ENCODE measurements at places on chromosomes 12 and 14.

GRCh38 chr14:75522224-75522982 is at the start of gene BATF:
Gene BATF, plus strand, starts transcription at chr14:75522469. Its CDS starts 214 bp downstream, at chr14:75522683.
- peak; percentile 51 for DNase-seq

DNA sequence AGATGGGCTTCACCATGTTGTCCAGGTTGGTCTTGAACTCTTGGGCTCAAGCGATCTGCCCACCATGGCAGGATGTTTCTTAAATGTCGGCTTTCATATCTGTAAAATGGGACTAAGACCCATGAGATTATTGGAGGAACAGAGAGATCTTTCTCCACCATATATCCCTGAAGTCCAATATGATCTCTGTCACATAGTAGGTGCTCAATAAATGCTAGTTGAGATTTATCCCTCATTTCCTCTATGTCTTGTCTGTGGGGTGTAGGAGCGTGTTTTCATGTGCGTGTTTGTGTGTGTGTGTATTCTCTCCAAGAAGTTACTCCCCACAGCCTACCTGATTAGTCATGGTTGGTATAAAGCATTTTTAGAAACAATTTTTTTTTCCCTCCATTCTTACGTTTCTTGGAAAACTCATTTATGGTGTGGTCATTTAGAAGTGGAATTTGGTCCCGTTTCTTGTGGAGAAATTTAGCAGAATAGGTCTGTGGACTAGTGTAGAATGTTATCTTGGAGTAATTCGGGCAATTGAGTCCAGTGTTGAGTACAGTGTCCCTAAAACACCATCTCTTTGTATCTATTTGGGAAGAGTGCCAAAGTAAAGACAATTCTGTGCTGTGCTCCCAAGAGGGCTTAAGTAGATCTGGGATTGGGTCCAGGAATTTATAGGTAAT is 4.3 kb downstream of the STRAP start:
- DNase-seq: no peak

DNA sequence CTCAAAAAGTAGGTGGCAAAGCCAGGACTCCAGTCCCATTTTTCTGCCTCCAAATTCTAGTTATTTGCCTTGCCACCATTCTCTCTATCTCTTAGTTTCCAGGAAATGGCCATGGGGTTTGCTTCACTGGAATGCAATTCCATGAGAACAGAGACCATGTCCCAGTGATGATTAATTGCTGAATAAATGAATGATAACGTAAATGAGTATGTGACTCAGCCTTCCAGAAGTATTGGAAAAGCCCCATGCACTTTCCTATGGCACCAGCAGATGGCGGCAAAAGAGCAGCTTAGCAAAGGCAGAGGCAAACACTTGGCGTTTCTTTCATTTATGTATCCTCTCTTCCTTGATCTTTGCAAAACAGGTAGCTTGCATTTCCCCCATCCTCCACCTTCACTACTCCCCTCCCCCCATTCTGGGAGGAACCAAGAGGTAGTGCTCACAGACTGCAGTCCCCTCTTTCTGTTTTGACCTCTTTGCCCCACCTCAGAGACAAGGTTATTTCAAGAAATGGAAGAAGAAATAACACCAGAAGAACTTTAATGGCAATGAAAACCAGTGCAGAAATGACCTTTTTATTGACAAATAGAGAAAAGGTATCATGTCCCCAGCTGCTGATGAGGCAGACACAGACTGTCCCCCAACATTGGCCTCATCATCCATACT is 21.3 kb downstream of the TBX3 start:
- DNase-seq: peak; percentile 90

GRCh38 chr14:50059763-50060616 is 56.4 kb downstream of the VCPKMT start:
- DNase-seq: no peak

DNA sequence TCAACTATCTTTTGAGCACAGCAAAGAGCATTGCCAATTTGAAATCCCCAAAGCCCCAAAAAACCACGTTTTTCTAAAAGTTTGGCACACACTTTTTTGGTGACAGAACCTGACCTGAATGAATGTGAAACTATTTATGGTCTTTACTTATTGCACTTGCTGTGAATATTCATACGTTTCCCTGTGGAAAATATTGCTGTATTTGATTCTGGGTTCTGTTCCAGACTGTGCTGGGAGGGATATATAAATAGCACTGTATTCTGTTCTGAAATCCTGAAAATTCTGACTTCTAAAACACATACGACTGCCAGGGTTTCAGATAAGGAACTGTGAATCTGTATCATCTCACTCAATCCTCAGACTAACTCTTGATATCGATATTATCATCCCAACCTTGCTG is 35.1 kb downstream of the NR1H4 start:
- DNase-seq: no peak

DNA sequence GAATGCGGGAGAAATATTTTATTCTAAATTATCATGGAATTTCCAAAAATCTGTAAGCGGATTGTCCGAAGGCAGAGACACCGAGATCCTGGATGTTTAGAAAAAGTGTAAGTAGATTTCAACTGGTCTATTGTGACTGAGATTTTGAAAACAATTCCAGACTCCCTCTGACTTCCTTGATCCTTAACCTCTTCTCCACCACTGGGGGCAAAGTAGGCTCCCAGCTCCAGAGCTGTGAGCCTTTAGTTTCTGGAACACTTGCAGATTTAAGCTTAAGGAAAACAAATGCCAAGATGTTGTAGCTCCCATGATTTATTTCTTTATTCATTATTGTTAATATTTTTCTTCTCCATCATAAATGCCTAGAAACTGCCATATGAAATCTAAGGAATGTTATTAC is 1320.5 kb upstream of the SEL1L start:
- DNase-seq: no peak

- no peak for DNase-seq
Measured at GRCh38 chr12:26700430-26700829, 132.6 kb downstream of the ITPR2 start.

- no peak for DNase-seq
Measured at GRCh38 chr14:53993920-53994607, 37.4 kb upstream of the BMP4 start.

- no peak for DNase-seq
Measured at GRCh38 chr12:115709540-115710011, 567.9 kb downstream of the MED13L start.

- no peak for DNase-seq
Measured at GRCh38 chr12:2493086-2493485, 301.7 kb upstream of the FKBP4 start.

DNA sequence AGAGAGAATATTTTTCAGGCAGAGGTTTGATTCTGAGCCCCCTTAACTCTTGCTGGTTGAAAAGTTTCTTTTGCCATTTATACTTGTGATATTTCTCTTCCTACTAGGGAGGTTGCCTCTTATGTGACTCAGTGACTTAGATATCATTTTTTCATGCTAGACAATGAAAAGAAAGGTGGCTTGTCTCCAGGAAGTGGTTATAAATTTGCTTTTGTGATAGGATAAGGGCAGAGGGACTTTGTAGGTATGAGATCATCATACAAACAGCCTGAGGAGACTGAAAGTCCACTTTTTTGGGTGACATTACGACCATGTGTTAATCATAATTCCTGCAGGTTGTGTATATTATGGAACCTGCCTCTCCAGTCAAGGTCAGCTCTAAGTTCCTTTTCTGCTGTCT is 35.8 kb downstream of the ACSM4 start:
- DNase-seq: no peak

GRCh38 chr12:22631863-22632463 is 7.0 kb downstream of the ETNK1 start:
- no peak for DNase-seq

DNA sequence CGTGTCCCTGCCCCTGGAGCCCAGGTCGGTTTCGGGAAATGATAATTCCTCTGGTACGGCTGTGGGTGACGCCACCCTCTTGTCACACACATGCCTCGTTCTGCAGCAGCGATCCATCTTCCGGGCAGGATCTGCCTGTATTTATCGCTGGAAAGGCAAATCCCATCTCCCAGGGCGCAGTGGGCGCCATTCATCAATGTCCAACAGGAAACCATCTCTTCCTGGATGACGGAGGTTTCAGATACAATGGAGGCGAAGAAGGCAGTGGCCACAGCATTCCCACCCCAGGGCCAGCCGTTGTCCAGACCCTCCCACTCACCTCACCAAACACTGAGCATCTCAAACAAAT is 74.2 kb downstream of the NOC4L start:
- no peak for DNase-seq

DNA sequence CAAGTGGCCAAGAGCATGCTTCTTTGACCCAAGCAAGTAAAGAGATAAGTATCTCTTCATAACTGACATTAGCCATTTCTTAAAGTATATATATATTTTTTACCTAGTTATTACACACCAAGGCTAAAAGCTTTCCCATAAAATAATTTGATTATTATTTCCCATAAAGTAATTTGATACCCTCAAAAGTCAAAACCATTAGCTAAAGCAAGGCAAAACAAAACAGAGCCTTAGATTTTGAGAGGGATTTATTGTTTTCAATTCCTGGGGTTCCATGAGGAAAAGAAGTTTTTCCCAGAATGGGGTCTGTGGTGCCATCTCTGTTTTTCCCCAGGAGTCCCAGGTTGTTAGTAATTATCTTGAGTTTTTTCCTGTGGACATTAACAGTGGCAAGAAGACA is 125.5 kb upstream of the NUDT4 start:
- DNase-seq: no peak

- no peak for DNase-seq
Measured at GRCh38 chr14:95513291-95513690, 3.2 kb downstream of the SYNE3 start.

DNA sequence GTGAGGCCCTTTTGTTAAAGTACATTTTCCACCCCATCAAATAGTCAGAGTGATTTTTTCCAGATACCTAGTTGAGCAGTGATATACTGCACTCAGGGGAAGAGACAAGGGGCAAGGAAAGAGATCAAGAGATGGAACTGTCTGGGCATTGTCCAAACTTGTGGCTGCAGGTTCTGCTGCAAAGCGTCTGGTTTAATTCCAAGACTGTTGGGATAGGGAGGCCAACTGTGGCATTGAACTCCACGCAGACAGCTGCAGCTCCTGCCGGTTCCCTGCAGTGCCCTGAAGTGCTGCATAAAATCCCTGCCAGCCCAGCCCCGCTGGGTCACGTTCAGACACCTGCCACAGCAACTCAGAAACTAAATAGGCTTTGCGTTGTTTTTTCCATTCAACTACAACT is 30.5 kb downstream of the RPH3A start:
- DNase-seq: no peak

- DNase-seq: no peak
Measured at GRCh38 chr12:68975811-68976210, 42.8 kb upstream of the CPM start.

- no peak for DNase-seq
Measured at GRCh38 chr12:95640516-95640915, 89.2 kb upstream of the USP44 start.

DNA sequence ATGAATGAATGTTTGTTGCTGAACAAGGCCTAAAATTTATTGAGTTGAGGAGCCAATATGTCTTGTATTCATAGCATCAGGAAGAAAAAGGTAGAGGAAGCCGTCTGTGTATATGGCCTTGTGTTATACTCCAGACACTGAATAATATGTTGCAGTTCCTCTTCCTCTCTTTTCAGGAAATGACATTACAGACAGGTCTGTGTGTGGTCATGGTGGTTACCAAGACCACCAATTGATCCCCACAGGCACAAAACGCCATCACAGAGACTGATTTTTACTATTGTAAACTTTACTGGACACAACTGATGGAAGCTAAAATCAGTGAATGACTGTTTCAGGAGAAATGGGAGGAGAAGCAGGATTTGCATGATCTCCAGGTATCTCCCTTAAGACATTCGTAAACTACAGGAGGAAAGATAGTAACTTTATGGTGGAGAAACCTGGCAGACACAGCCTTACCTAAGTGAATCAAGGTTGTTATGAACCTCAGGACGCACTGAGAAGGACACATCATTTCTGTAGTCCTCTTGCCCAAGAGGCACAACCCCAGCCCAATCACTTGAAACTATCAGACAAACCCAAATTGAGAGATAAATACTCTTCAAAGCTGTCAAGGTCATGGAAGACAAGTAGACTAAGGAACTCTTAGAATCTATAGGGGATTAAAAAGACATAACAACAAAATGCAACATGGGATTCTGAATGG is 334.1 kb upstream of the RGS6 start:
- DNase-seq: no peak

DNA sequence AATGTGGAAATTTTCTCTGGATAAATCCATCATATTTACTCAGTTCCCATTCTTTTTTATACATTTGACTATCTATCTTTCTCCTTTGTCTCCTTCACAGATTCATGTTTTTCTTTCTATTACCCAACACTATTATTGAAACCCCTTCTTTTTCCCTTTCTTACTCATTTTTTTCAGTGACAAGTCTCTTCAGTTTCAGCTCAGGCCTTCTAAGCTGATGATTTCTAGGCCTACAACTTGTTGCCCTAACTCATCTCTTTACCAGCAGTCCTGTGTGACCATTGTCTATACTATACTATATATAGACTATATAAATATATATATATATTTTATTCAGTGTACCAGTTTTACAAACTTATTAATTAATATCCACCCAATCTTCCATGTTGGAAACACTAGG is 31.8 kb downstream of the SLC16A7 start:
- no peak for DNase-seq

DNA sequence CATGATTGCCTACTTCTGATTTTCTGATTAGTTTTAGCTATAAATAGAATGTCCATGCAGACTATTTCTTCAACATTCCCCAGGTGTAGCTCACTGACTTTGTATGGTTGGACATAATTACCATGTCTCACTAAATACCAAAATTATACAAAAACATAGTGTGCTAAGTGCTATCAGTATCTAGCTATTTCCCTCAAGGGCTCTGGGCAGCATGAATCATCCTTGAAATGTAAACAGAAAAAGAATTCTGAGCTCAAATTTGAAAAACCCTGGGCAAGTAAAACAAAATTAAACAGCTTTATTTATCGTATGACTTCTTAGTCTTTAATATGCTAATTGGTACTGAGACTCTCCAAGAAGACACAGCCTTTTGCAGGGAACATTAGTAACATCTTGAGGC is 82.9 kb downstream of the SPATA7 start:
- peak; percentile 89 for DNase-seq

- DNase-seq: no peak
Measured at GRCh38 chr14:59081720-59082119, 106.7 kb upstream of the DAAM1 start.
